ENCODE measurements at places on chromosomes 11 and 22.

- peak; percentile 48 for DNase-seq
Observed at GRCh38 chr22:33049119-33049729, 9.0 kb downstream of the SYN3 start.

- DNase-seq, result no peak
Observed at GRCh38 chr22:48874956-48875355, 952.7 kb downstream of the BRD1 start.

DNA sequence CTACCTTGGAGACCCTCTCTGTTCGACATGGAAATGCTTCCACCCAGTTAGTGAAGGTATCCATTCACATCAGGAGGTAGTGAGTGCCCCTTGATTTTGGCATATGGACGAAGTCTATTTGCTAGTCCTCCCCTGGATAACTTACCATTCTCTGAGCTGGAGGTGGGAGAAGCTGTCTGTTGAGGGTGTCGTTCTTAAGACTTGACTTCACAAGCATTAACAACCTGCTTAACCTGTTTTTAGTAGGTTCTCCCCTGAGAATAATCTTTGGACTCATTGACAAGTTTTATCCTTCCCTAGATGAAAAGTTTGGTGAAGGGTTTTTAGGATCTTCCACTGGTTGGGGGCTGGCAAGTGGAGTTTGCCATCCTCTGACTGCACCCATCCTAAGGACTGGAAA is 1053.8 kb upstream of the CNTN5 start:
- DNase-seq, result no peak

GRCh38 chr11:9922806-9923205 is 258.9 kb downstream of the SWAP70 start:
- no peak for DNase-seq

- no peak for DNase-seq
Observed at GRCh38 chr11:106540001-106540400, 462.5 kb downstream of the AASDHPPT start.

GRCh38 chr11:679271-680207 is 15.5 kb downstream of the DEAF1 start:
- DNase-seq, result no peak

DNA sequence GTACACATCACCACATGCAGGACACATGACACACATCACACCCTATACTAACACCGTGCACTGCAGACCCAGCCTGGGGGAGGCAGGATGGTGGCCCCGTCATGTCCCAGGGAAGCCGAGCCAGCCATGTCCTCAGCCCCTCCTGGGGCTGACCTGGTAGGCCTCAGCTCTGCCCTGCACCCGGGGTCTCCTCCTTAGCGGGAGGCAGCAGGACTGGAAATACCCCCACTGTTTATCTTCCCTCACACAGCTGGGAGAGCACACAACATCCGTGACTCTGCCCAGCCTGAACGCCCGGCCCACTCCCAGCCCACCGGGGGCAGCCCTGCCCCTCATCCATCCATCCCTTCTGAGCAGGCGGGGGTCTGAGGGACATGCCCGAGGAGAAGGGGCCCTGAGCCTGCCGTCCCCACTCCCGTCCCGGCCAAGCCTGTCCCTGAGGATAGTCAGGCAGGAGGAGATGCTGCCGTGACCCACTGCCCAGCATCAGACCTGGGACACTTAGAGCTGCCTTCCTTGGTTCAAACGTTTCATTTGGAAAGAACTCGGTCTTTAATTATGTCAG is 945.0 kb downstream of the BRD1 start:
- no peak for DNase-seq

GRCh38 chr22:29328055-29328454 is 12.6 kb upstream of the RASL10A start:
- no peak for DNase-seq

- no peak for DNase-seq
Observed at GRCh38 chr11:81071606-81072005, 1630.8 kb upstream of the TENM4 start.

DNA sequence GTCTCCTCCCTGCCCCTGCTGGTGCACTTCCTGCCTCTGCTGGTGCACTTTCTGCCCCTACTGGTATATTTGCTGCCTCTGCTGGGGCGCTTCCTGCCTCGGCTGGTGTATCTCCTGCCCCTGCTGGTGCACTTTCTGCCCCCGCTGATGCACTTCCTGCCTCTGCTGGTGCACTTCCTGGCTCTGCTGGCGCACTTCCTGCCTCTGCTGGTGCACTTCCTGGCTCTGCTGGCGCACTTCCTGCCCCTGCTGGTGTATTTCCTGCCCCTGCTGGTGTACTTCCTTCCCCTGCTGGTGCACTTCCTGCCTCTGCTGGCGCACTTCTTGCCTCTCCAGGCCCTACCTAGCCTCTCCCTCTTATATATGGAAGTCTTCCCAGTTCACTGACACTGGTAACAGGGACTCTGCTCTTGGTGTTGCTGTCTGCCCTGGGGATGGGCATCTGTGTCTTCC is 10.1 kb downstream of the MTFP1 start:
- DNase-seq, result no peak

DNA sequence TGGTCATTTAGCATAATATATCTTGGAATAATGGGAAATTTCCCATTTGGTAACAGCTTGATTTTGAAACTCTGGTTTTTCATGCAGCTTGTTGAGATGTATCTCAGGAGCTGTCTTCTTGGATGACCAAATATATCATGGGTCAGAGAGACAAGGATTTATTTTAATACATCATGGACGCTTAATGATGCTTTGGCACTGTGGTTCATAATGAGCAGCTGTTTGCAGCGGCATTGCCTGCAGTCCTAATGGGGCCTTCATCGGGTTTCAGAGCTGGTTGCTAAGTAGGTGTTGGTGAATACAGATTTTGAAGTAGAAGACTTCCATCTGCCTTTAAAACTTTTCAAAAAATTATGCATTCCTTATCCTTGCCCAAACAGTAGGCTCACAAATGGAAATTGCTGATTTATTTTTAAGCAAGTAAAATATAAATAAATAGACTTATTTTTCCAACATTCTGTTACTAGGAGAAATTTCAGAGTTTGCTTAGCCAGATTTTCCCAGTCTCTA is 389.5 kb upstream of the FAT3 start:
- no peak for DNase-seq

GRCh38 chr11:45935349-45936064 is 13.1 kb downstream of the LARGE2 start:
- no peak for DNase-seq

DNA sequence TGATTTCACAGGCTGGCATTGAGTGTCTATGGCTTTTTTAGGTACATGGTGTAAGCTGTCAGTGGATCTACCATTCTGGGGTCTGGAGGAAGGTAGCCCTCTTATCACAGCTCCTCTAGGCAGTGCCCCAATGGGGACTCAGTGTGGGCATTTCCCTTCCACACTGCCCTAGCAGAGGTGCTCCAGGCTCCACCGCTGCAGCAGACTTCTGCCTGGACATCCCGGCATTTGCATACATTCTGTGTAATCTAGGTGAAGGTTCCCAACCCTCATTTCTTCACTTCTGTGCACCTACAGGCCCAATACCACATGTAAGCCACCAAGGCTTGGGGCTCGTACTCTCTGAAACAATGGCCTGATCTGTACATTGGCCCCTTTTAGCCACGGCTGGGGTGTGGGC is 78.3 kb downstream of the RNF169 start:
- no peak for DNase-seq

DNA sequence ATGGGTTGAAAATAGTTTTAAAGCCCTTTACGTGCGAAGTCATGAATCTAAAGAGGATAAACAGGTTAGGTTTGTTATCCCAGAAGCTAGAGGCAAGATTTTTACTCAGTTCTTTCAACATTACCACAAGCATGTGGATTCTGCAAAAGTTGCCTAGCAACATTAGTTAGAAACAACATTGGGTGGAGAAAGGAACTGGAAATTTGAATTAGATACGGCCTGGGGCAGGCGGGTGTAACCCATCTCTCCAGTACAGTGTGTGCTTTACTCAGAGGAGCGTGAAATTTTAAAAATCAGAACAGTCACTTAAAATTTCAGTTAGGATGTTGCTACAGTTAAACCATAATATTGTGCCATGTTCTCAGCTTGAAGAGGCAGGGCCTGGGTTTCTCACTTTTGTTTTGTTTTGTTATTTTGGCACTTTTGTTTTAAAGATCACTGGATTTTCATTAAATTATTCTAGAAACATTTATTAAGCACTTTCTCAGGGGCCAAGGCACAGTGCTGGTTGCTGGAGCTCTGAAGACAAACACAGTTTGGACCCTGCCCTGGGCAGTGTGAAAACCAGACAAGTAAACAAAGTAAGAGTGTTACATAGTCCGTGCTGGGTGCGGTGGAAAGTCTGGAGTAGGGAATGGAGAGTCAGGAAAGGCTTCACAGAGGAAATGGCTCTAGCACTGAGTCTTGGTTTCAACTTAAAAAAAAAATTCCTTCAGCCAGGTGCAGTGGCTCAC is 4.4 kb upstream of the WEE1 start:
- peak; percentile 16 for DNase-seq

- DNase-seq, result no peak
Observed at GRCh38 chr11:59957094-59957493, 6.7 kb upstream of the OOSP4A start.

GRCh38 chr11:126585388-126585773 is 229.9 kb downstream of the ST3GAL4 start:
- no peak for DNase-seq

- DNase-seq, result no peak
Observed at GRCh38 chr22:29623059-29623458, 19.6 kb downstream of the NF2 start.

GRCh38 chr11:126111458-126112116 is 48.9 kb upstream of the CDON start:
- DNase-seq, result no peak

DNA sequence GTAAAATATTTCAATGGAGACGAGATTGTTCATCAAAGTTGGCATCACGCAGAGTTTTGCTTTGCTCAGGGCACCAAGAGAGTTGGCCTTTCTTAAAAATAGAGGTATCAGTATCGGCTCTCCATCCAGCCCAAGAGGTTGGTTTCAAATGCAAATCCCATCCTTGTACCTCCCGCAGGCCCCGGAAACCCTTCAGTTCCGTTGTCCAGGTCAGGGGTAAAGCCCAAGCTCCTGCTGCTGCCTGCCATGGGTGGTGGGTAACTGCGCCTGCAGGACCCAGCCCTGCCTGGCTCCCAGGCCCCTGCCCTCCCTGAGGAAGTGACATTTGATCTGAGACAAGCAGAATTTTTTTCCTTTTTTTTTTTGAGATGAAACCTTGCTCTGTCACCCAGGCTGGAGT is 49.3 kb upstream of the RTL6 start:
- no peak for DNase-seq

GRCh38 chr22:44891293-44891747 is 118.5 kb downstream of the PHF21B start:
- no peak for DNase-seq

GRCh38 chr11:40393511-40393910 is 1065.9 kb downstream of the LRRC4C start:
- DNase-seq, result no peak

All from CD14-positive monocyte (primary cell).